ENCODE measurements at places on chromosomes 7 and 10.

GRCh38 chr7:93008833-93009232 lies 108.9 kb downstream of the SAMD9 start:
- no peak for DNase-seq

DNA sequence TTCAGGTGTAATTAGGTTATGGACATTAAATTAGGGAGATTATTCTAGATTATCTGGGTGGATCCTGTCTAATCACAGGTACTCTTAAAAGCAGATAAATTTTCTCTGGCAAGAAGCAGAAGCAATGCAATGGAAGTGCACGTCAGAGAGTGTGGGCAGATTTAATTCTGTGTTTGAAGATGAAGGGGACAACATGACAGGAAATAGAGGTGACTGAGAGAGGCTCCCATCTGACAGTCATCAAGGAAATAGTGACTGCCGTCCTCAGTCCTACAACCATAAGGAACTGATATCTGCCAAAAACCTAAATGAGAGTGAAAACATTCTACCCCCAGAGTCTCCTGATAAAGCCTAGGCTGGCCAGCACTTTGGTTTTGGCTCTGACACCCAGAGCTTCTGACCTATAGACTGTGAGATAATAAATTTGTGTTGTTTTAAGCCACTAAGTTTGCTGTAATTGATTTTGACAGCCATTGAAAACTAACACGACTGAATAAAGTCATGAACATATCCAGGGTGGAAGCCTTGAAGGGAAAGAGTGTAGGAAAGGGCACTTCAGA lies 30.5 kb upstream of the DDX50 start:
- no peak for DNase-seq

- no peak for DNase-seq
Measured at GRCh38 chr7:4127909-4128560, 554.1 kb upstream of the FOXK1 start.

- DNase-seq = no peak
Measured at GRCh38 chr10:110170142-110170971, 37.0 kb upstream of the MXI1 start.

DNA sequence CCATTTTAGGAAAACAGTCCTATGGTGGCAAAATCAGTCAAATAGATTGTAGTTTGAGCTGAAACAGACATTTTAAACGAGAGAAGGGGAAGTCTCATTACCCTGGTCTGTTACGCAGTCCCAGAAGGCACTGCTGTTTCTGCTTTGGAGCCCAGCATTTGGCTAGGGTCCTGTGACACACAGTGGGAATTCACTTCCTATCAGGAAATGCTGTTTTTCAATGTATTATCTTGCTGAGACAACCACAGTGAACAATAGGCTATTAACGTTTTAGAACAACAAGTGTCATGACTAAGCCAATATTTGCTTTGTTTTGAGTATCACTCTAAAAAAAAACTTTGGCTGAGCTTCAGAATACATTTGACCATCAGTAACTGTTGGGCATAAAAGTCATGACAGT lies 74.1 kb downstream of the ADD3 start:
- DNase-seq = no peak

DNA sequence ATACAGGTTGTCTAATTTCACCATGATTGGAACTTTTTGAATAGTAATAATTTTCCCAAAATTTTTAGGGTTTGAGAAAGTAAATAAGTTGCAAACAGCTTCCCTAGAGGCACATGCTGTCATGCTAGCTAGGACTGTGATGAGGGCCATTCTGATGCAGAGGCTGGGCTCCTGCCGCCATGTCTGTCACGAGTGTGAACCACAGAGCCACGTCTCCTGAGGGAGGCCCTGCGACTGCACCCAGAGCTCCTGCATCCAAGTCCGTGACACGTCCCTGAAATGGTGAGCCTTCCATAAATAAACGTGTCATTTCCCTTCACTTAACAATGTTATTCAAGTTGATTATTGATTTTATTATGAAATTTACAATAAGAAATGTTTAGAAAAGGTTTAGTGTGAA lies 40.0 kb downstream of the C10orf120 start:
- no peak for DNase-seq

DNA sequence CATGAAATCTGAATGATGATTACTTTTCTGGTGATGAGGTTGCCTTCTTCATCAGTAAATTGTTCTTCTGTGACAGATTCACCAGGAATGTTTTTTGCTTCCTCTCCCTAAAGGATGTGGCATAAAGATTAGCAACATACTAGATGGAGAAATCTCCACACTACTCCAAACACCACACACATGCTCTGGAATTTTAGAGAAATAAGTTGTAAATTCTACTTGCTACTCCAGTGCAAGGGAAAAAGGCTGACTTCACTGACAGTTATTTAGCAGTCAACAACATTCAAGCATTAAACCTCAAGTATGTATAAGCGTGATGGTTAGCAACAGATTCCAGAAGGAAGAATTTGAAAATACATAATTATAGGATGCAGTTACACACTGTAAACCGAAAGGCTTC lies 137.9 kb upstream of the CCDC6 start:
- no peak for DNase-seq

GRCh38 chr7:107785926-107786325 lies 17.1 kb downstream of the SLC26A3 start:
- no peak for DNase-seq

DNA sequence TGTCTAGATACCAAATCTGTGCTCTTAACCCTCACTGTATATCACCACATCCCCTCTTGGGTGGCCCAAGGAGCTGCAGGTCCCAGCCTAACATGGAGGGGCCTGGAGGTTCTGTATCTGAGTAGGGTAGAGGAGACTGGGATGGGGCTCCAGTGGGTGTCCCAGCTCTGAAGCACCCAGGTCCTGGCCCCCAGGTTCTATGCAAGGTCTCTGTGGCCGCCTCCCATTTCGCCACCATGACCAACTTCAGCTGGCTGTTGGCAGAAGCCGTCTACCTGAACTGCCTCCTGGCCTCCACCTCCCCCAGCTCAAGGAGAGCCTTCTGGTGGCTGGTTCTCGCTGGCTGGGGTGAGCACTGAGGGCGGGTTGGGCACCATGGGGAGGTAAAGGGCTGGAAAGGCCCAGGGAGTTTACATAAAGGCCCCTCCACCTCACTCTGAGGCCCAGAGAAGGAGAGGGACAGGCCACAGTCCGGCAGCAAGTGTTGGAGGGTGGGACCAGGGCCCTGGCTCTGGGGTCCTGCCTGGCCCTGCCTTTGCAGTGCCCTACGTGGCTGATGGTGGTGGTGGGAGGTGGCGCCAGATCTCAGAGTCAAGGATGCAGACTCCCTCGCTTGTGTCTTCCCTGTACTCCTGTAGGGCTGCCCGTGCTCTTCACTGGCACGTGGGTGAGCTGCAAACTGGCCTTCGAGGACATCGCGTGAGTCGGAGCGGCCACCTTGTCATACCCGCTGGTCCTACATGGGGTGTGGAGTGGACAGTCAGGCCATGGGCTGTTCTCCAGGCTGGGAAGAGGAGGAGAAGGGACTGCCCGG lies 10.2 kb downstream of the GHRHR start:
- no peak for DNase-seq

DNA sequence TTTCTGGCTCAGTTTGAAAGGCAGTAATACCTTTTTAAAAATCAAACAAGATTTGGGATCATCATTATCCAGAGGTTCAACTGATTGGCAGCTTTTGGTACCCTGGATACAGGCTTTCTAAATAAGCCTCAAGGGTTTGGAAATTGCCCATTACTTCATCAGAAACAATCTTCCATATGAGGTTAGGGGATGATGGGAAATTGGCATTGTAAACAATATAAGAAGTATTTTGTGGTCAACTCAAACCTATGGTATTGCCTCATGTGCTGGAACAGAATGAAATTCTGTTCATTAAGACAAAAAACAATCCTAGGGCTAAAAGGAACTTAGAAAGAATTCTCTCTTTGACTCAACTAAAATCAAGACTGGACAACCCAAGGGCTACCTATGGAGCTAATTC lies 92.6 kb upstream of the HECTD2 start:
- DNase-seq = no peak

DNA sequence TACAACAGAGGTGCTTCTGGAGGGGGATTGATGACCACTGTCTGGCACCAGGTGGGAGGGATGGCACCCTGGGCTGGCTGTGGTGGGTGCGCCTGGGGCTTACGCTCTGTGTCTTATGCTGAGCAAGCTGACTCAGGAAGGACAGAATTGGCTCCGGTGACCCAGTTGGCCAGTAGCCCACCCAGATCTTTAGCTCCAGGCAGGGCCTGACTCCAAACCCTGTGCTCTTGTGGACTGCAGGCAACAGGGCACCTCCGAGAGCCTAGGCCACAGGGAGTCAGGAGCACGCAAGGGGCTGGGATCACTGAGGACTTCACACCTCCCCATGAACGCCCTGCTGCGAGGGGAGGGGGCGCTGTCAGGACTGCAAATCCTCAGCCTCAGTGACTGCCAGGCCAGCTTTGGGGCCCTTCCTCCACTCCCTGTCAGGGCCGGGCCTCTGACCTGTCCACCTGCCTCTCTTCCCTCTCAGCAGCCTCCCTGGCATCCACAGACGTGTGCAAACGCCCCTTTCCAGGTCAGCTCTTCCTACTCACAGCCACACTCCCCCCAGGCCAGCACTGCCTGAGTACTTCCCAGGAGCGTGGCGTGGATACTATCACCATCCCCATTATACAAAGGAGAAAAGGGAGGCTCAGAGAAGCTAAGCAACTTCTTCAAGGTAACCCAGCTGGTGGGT lies 118.7 kb downstream of the SLIT1 start:
- DNase-seq = no peak

- no peak for DNase-seq
Measured at GRCh38 chr7:44050121-44050914, 5.8 kb downstream of the DBNL start.

GRCh38 chr7:98216941-98217622 lies 5.8 kb downstream of the BHLHA15 start:
- DNase-seq = no peak

GRCh38 chr10:101770331-101771215 lies 5.3 kb downstream of the FGF8 start:
- no peak for DNase-seq

GRCh38 chr7:137110091-137110509 lies 233.4 kb downstream of the PTN start:
- DNase-seq = no peak

- DNase-seq = no peak
Measured at GRCh38 chr10:14153570-14154055, 177.1 kb downstream of the FRMD4A start.
